ENCODE measurements at places on chromosomes 13 and 19.

GRCh38 chr13:24661713-24662112, 18.5 kb upstream of the ATP12A start:
- no peak for DNase-seq

- peak; percentile 67 for DNase-seq
These were observed 5.5 kb downstream of the HRC start for GRCh38 chr19:49149652-49150105.

- DNase-seq = no peak
These were observed 240.2 kb upstream of the STARD13 start for GRCh38 chr13:33525763-33526162.

DNA sequence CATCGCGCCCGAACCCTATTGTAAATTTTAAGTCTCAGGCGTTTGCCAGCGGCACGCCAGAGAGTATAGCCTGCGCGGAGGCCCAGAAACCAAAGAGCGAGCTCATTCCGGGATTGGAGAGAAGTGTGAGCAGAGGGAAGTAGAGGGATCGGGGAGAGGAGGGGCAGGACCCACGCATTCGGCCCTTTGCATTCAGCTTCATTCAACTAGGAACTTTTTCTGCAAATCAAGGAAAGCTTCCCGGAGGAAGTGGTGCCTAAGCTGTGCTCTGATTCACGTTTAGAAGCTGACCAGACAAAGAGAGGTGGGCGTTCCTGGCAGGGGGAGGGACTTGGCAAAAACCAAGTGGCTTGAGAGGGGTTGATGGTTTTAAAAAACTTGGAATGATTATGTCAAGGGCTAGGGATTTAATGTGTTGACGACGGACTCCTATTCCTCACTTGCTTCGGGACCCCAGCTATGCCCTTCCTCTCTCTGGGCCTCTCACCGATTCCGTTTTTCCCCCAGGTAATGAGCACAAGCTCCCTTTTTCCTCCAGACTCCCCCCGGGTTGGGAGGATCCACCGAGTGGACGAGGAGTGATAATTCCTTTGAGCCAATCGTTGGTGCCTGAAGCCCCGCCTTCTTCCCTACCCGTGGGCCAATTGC, 811 bp upstream of the PRMT1 start:
- DNase-seq = peak; percentile 91

- DNase-seq = no peak
These were observed 2.2 kb downstream of the ANGPTL6 start for GRCh38 chr19:10100163-10100785.

GRCh38 chr13:87356314-87356713, 314.9 kb upstream of the SLITRK5 start:
- DNase-seq = no peak

GRCh38 chr13:43698758-43699157, 88.0 kb downstream of the ENOX1 start:
- DNase-seq = no peak

- no peak for DNase-seq
These were observed 41.4 kb downstream of the KLF2 start for GRCh38 chr19:16366056-16366432.

DNA sequence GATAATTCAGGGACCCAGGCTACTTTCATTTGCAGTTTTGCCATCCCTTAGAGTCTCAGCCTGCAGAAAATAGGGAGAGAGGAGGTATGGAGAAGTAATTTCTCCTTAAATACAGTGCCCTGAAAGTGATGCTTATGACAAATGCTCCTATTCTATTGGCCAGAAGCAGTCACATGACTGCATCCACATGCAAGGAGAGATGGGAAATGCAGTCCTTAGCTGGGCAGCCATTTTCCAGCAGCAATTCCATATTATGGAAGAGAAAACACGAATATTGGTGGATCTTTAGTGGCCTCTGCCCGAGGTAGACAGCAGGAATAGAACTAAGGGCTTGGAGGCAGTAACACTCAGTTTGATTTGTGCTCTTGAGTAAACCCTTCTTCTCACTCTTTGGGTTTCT, 39.4 kb downstream of the VAV1 start:
- no peak for DNase-seq

DNA sequence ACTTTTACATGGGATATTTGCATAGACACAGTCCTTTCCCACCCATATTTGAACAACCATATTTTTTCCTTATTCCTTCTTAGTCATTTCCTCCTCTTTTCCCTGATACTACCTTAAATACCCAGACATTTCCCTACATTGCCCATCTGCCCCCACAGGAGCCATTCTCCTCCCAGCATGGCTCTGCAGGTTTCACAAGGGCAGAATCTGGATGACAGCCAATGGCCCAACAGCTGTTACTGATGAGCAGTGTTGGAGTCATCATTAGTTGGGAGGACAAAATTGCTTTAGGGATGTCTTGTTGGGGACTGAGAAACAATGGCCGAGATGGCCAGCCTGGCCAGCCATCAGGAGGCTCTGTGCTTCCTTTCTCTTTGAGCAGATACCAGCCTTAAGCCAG, 209.5 kb downstream of the KLF5 start:
- DNase-seq = no peak

GRCh38 chr13:49497272-49497671, 1.5 kb downstream of the PHF11 start:
- DNase-seq = no peak

DNA sequence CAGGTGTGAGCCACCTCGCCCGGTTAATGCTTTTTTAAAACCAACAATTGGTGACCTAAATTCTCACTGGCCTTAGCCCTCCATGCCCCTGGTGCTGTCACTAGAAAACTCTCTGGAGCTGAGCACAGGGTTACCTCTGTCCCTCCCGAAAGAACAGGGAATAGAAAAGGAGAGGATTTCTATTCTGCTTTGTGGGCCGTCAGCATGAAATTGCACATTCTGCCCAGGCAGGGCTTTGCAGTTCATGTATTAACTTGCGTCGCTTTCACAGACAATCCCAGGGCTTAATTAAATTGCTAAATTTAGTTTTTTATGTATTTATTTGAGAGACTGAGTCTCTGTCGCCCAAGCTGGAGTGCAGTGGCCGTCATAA, 583 bp upstream of the ZNF480 start:
- no peak for DNase-seq

- DNase-seq = no peak
These were observed 115.9 kb upstream of the C1QTNF9B start for GRCh38 chr13:24013189-24013588.

- DNase-seq = no peak
These were observed at the start of gene CEACAM19 for GRCh38 chr19:44671400-44671799. Gene CEACAM19 (plus strand): TSS chr19:44671482. CDS start chr19:44671932, 450 bp downstream.

DNA sequence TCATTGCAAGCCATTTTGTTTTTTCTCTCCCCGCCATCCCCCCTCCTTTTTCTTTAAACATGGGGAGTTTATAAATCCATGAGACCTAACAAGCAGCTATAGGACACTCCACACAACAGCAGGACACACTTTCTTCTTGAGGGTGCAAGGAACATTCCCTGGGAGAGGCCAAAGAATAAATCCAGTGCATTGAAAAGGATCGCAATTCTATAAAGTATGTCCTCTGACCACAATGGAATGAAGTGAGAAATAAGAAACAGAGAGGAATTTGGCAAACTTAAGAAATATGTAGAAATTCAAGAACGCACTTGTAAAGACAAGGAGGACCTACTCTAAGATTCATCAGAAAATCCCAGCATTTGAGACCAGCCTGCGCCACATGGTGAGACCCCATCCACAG, 11.9 kb downstream of the KLF2 start:
- DNase-seq = no peak

DNA sequence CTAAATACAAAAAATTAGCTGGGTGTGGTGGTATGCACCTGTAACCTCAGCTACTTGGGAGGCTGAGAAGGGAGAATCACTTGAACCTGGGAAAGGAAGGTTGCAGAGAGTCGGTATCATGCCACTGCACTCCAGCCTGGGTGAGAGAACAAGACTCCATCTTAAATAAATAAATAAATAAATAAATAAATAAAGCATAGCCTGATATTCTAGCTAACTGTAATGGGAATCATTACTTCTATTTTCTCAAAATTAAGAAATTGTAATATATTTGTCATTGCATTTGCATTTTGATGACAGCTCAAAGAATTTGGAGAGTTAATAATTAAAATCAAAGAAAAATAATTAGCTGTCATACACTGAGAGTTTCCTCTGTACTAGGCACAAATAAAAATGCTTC, 561.1 kb downstream of the EFNB2 start:
- no peak for DNase-seq

GRCh38 chr13:64414381-64414780, 2815.8 kb downstream of the PCDH9 start:
- DNase-seq = no peak

- DNase-seq = no peak
These were observed 7.4 kb downstream of the IGFLR1 start for GRCh38 chr19:35734889-35735288.

- no peak for DNase-seq
These were observed 15.6 kb upstream of the CCNE1 start for GRCh38 chr19:29796173-29796573.

GRCh38 chr13:112453207-112453829, 77.2 kb downstream of the SPACA7 start:
- no peak for DNase-seq

DNA sequence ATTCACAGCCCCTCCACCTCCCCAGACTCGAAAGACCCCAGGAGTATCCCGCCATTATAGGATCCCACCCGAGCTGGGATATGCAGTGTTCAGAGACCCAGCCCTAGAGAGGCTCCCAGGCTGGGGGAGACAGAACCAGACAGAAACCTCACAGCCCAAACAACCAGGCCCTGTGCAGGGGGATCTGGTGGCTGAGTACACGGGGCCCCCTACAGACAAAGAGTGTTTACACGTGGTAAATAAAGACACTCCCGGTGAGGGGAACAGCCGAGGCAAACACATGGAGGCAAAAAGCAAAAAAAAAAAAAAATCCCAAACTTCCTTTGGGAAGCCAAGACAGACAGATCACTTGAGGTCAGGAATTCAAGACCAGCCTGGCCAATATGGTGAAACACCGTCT, 25.1 kb downstream of the TINCR start:
- DNase-seq = no peak

DNA sequence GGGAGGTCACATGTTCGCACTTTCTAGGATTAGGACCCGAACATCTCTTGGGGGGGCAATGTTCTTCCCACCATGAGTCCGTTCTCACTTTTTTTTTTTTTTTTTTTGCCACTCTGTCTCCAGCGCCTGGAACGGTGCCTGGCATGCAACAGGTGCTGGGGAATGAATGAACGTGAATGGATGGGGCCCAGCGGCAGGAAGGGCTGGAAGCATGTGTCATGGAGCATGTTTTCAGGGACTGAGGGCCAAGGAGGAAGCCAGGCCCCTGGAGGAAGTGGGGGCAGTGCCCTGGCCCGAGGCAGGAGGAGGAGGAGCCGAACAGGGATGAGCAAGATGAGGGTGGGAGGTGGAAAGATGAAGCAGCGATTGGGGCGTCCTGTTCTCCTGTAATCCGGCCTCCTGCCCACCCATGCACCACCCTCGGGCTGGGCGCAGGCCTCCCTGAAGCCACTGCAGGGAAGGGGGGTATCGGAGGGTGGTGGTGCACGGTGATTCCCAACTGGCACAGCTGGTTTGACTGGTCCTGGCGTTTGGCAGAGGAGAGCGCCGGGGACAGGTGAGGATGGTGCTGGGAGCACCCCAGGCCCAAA, 8.8 kb upstream of the SULT2B1 start:
- DNase-seq = peak; percentile 29

DNA sequence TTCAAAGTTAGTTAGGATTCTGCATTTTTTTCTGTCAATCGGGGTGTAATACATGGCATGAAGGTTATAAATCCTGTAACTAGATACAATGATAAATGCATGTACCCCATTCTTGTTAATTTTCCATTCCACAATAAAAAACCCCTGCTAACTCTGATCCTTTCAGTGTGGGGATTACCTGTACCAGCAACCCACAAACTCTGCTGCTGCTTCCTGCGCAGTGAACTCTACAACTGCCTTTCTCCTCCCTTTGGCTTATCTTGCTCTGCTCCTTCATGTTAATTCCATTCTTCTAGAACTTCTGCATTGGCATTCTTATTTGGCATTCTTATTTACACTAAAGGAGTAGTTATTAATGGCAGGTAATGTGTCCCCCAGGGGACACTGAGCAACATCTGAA, 273.1 kb downstream of the KLF12 start:
- no peak for DNase-seq

GRCh38 chr13:35703061-35703460, 226.6 kb upstream of the MAB21L1 start:
- no peak for DNase-seq

GRCh38 chr13:31200637-31200971, 829 bp downstream of the B3GLCT start:
- DNase-seq = peak; percentile 1

DNA sequence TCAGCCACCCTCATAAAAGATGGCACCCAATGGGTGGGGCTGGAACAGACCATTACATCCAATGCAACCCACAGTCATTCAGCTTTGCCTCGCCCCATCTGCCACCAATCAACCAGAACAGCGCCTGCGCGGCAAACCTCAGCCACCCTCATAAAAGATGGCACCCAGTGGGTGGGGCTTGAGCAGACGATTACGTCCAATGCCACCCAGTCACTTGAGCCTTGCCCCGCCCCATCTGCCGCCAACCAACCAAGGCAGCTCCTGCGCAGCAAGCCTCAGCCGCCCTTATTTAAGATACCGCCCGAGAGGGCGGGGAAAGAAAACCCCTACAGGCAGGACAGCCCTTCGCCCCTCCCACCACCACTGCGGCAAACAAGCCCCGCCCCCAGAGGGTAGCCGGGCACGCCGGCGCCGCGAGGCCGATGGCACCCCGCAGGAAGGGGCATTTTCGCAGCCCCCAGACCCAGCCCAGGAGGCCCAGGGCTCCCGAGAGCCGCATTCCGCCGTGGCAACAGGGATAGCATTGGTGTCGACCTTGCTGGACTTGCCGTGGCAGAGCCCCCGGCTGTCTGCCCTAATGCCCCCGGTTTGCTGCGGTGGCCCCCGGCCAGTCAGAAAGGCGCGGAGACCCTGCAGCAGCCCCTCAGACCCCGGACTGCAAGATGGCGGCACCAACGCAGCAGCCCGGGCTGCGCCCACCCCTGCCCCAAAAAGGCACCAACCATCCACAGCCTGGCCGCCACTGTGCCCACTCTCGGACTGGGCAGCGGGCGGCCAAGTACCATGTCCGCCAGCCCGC, 675 bp downstream of the PEG3 start:
- DNase-seq = no peak

GRCh38 chr13:102816708-102817107, 17.8 kb downstream of the BIVM start:
- no peak for DNase-seq

- DNase-seq = no peak
These were observed 2.6 kb downstream of the ERICH4 start for GRCh38 chr19:41445575-41445974.

Measured in NCI-H774 (cell line).